ENCODE measurements at places on chromosomes 12 and 14.

GRCh38 chr12:57240926-57241401 lies 10.0 kb downstream of the STAC3 start:
- DNase-seq: peak; percentile 71

DNA sequence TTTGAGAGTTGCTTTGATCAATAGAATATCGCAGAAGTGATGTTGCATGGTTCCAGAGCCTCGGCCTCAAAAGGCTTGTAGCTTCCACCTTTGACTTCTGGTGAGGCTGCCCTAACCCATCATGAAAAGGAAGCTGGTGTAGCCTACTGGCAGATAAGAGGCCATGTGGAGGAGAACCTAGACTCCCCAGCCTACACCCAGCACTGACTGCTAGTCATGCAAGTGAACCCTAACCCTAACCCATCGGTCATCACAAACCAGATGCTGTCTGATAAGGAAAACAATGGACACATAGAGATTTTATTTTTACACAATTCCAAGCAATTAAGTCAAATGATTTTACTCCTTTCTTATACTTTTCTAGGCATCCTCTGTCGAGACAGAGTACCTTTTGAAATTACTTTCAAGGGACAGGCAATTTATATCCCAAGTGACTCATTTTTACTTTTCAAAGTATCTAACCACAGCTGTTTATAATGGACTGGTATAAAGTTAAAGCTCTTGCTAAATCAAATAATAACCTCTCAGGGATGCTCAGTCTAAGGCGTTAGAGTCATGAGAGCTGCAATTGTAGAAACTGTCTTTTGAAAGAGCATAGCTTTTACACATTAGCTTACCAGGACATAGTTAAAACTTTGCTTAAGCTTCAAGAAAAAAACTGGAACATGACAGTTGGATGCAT lies 17.6 kb downstream of the PTPRB start:
- DNase-seq: no peak

DNA sequence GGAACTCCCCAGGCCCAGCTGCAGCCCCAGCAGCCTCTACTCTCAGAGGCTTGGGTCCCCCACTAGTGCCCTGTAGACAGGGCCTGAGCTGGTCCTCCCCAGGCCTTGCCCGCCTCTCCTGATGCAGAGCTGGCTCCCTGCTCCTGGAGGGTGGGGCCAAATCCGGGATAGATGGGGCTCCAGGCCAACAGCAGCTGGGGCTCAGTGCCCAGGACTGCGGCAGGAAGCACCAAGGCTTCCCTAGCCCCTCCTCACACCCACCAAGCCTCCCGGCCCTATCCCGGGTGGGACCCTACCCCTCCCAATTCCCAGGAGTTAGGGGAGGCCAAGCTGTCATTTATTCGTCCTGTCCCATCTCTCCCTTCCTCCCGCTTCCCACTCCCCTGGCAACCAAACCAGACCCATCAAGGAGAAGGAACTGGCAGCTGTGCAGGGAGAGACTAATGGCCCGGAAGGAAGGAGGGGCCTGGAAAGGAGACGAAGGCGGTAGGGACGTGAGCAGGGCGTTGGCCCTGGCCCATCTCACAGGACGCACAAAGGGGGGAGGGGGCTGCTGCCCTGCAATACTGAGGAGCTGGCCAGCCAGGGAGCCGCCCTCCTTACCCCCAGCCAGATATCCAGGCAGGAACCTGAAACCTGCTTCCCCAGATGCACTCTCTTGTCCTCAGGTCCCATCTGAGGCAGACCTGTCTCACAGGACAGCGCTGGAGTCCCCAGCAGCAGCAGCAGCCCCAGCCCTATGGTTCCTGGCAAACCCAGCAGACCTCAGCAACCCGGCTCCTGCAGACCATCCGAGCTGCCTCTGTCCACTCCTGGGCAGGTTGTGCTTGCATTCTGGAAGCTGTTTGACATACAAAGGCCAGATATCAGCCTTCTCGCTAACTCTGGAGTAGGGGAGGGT lies 1.6 kb upstream of the PRPH start:
- no peak for DNase-seq

DNA sequence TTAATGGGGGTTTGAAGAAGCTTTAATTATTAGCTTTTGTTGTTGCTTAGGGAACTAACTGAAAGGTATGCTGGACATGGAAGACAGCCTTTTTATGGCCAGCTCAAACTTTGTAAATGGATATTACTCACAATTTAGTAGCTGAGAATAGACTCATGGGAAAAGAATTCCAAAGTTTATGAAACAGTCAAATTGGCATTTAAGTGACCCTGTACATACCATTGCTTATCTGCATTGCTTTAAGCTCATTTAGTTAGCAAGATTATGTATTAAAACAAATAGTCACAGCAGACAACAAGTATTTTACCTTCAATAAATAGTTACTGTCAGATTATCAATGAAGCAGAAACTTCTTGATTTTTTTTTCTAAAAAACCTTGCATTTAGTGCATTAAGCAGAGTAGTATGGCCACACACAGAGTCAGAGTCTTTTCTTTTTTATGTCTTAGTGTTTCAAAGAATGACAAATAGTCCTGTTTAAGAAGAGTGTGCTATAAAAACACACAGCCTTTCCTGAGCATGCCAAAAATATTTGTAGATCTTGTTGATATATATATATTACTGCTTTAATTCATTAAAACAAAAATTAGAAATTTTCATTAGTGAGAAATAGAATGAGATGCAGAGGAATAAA lies 102.2 kb downstream of the TTC6 start:
- no peak for DNase-seq

DNA sequence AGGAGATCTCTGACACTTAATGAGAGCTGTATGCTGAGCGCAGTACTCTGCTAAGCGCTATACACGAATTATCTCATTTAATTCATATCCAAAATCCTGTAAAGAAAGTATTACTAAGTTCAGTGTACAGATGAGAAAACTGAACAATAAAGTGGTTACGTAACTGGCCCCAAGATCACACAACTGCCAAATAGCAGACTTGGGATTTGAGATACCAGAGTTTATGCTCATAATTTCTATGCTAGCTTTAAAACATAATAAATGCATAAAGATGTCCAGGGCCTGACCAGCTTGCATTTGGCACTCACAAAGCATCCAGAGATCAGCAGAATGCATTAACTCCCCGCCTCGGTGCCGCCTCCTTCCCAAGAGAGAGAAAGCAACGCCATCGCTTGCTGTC lies 83.2 kb upstream of the PWP1 start:
- no peak for DNase-seq

- DNase-seq: peak; percentile 93
Observed at GRCh38 chr12:52081263-52081733, 1.8 kb downstream of the SMIM41 start.

DNA sequence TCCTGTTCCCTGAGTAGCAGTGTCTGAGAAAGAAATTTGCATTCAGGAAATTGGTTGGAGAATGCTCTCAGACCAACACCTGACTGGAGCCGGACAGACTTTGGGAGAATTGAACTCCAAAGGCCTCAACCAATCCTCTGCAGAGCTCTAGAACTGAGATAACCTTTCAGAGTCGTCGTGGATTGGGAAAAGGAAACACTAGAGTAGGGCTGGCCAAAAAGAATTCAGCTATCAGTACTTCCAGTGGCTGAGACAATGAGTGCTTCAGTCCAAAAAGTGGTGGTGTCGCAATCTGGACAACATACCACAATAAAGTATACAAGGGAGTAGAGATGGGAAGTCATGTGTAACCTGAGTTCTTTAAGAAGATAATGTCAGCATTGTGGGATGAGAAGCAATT lies 377.1 kb downstream of the SLC16A7 start:
- DNase-seq: no peak

GRCh38 chr14:22566845-22567244 lies 22.2 kb downstream of the DAD1 start:
- DNase-seq: no peak

DNA sequence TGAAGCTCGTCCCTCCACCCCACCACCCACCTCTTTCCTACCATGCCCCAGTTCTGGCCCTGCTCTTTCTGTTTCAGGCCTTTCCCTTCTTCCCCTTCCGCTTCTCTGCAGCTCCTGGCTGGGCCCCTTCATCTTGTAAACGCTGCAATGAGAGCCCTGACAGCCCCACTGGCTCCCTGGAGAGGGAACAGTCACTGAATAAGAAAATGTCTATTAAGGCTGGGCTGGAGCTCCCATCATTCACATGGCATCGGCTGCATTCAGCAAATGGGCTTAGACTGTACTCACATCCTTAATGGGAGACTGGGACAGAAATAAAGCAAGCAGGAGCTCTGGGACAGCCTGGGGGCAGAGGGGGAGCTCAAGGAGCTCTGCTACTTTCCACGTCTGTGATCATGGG lies 45.2 kb upstream of the TUNAR start:
- no peak for DNase-seq

GRCh38 chr14:55819610-55820304 lies 239.8 kb downstream of the KTN1 start:
- no peak for DNase-seq

DNA sequence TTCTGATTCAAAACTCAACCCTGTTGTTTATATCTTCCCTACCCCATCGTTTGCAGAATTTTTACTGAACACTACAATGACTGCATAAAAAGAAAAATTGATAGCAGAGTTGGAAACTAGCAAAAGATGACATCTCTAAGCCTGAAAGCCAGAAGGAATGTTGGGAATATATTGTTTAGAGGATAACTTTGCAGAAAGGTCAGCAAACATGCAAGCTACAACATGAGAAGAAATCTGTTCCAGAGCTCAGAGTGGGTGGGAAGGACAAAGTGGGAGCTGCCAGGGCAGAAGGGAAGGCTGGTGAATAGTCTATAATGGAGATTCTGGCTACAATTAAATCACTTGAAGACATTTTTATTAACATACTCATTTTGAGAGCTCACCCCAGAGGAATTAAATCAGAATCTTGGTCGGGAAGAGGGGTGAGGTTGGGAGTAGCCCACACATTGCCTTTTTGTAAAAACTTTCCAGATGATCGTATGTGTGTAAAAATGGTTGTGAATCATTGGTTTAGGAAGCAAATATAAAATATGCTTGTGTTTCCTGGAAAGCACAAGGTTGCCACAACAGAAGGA lies 574.8 kb downstream of the FLRT2 start:
- DNase-seq: no peak

DNA sequence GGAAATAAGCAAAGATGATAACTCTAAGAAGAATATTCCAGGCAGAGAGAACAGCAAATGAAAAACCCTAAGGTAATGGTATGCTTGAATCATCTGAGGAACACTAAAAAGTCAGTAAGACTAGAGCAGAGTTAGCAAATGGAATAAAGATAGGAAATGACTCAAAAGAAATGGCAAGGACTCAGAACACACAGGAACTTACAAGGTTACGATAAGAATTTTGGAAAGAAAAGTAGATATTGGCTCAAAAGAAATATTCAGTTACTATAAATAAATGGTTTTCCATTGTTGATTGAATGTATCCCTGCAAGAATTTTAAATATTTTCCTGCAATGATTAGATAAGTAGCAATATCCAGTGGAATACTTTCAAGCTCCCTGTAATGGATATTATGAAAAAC lies 705.8 kb downstream of the C12orf50 start:
- no peak for DNase-seq

DNA sequence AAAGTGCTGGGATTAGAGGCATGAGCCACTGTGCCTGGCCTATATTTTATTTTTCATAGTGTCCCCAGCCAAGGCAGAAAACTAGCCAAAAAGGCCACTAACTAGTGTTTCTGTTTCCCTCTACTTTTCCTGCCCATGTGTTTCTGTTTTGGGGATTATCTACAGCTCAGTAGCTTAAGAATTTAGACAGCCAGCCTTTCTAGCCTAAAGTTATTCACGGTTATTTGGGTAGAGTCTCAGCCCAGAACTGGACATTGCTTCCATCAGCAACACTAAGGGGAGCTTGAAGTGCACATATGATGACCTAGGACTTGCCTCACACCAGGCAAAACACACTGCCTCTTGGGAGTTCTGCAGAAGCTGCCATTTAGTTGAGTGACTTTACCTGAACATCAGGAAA lies 17.9 kb downstream of the PROX2 start:
- DNase-seq: no peak

DNA sequence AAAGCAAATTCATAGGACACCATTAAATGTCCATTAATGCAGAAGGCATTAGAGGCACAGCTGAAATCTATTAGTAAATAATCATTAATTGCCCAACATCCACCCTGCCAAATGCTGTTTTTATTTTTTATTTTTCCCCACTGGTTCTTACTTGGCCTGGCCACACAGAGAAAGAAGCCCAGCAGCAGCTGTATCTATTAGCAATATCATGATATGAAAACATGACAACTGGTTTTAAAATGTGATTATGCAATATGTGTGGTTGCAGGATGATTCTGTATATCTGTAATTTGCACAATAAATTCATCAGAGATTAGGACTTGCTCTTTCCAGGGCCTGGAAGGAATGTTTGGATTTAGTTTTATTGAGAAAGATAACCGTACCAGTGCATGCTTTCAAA lies 44.9 kb downstream of the SIX6 start:
- DNase-seq: no peak

- no peak for DNase-seq
Observed at GRCh38 chr12:7884689-7885088, 12.0 kb upstream of the SLC2A14 start.

DNA sequence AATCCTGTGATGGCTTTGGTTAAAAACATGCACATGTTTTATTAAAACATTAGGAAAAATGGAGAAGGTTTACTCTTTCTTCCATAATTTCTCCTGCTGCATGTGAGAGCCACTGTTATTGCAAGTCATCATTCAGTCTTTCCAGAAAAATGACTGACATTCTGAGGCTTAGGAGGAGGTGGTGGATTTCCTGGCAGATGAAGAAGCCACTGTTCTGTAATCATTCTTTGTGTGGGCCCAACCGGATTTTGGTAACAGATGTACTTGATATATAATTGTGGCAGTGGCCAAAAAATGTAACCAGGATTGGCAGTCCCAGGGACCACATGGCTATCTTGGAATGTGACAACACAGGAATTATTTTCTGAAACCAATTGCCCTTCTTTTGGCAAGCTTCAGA lies 120.2 kb downstream of the DAAM1 start:
- no peak for DNase-seq

GRCh38 chr14:93857500-93858283 lies 69.4 kb upstream of the PRIMA1 start:
- no peak for DNase-seq

GRCh38 chr12:89844539-89844938 lies 135.9 kb upstream of the ATP2B1 start:
- DNase-seq: no peak

DNA sequence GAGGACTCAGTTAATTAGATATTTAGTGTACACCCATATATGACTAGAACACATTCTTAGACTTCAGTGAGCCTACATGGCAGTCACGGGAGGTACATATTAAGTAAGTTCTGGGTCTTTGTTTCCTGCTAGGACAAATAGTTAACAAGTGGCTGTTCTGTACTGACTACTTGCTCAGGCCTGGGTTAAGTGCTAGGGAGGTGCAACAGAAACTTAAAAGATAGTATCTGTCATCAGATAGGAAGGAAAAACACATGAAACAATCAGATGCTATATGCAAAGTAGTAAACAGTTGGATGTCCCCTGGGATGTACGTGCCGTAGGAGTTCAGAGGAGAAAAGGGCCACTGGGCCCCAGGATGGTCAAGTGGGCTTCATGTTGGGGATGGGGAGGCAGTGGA lies 59.5 kb downstream of the SLC4A8 start:
- DNase-seq: no peak

DNA sequence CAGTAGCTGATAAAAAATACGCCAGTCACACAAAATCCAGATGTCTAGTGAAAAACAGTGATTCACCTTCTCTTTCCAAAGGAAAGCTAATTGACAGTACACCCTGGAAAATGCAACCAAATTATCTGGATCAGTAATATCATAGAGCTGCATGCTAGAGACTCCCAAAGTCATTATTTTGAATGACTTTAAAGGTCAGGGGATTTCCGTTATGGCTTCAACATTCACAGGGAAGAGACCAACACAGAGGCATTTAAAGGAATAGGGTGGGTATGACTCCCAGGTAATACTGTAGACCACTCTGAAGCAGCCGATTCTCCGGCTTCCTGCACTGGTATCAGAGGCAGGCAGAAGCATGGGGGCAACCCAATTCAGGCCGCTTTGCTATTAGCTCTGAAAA lies 190.4 kb downstream of the STXBP6 start:
- DNase-seq: no peak
